Nucleus accumbens (tissue), 56 donors: ENCODE measurements at places on chromosomes 12 and 14.

DNA sequence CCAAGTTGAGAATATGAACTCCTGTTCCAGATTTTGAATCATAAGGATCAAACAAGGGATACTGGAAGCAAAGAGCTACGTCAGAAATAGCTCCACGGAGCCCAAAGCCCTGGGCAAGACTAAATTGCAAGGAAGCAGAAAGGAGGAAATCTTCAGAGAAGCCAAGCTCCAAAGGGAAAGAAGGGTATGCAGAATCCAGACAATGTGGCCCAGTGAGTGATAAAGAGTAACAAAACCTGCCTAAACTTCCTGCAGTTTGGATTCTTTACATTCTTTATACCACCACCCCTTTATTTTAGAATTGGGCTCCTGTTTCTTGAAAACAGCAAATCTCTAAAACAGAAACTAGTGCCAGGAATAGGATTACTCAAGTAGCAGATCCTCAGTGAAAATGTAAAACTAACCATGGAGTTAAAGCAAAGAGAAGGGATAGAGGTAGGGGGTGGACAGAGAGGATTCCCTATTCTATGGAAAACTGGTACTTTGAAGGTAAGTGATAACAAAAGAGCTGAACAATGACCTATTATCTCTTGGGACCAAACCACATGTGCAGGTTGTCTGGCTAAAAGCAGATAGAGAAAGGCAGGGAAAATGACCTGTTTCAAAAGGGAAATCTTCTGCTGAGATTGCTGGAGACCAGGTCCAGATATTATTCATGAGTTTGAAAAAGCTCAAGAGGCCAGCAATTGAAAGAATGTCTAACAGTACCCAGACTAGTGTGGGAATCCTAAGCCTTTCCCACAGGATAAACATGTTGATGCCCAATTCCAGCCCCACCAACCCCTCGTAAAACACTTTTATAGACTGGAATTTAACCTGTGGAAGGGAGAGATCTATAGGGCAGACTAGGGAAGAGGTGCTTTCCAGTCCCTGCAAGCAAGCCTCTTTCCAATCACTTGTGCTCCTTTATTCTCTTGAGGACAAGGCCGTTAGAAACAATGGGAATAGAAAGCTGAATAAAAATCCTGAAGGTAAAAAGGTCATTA lies 24.5 kb downstream of the MBIP start:
- no peak for DNase-seq

DNA sequence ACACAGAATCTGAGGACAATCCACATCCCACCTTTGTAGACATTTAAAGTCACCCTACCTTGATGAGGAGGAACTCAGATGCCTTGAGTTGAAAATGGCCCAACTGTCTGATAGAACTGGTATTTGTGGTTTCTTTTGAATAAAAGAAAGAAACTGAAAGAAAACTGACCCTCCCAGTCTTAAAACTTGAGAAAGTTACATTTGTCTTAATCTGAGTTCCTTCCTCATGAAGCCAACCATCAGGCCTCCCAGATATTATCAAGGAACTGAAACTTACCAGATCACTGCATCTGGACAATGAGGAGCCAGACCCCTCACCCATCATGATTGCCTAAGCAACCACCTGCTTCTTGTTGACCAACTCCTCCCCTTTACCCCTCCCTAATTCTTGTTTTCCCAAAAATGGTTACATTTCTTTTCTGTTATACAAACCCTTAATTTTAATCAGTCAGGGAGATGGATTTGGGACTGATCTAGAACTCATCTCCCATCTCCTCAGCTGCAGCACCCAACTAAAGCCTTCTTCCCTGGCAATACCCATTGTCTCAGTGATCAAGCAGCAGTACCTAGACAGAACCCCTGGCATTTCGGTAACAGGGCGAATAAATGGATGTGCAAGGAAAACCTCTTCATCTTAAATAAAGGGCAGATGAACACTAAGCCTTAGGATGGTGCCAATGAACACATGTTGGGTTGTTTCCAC lies 72.0 kb upstream of the RESF1 start:
- DNase-seq: no peak

DNA sequence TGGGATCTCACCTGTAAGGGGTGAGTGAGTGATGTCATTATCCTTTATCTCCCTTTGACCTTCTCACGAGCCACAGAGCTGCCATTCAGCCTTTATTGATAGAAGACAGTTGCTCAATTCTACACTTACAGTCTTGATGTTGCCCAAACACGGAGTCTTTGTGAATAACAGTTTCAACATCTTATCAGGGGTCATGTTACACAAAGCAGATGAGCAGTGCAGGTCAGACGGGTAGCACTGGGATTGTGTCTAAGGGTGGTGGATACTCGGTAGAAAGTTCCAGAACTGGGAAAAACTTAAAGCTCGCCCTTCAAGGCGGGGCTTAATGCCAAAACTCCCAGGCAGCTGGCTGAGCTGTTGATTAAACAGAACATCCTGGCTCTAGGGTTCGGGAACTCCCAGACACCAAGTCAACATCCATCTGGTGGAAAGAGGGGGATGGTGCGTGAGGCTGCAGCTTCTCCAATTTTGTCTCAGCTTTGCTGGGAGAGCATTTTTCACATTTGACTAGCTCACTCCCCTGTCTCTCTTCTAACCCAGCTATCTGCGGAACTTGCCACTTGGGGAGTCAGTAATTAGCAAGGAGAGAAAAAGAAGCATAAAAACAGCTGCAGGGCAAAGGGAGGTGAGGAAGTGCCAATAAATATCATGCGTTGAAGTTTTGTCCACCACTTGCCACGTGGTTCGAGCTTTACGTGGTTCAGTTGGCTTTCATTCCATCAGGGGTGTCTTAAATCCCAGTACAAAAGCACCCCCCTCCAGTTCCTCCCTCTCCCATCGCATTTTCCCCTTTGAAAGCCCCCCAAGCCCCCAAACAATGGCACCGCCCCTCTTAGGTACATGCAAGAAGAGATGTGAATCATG lies 31.0 kb downstream of the FOXN4 start:
- DNase-seq: no peak

- DNase-seq: no peak
These were observed 41.9 kb downstream of the EID3 start for GRCh38 chr12:104345234-104346066.

DNA sequence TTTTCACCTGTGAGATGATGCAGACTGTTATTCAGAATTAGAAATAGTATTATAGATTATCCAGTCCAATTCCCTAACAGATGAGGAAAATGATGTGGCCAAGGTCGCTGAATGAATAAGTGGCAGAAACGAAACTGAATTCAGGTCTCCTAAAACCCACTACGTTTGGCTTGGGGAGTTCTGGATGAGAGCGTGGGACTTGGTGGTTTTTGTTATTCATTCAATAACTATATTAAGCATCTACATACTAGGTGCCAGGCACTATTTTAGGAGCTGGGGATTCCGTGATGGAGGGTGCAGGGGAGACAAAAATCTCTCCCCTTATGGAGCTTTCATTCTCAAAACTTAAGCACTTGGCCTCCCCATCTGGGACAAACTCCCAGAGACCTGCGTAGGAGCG lies 813 bp upstream of the CCDC184 start:
- no peak for DNase-seq

GRCh38 chr12:100061814-100062213 lies 77.1 kb upstream of the ANKS1B start:
- no peak for DNase-seq

- DNase-seq: no peak
These were observed 46.5 kb downstream of the CCER1 start for GRCh38 chr12:90908465-90908864.

- DNase-seq: no peak
These were observed 5.6 kb upstream of the SYNJ2BP start for GRCh38 chr14:70422538-70422937.

DNA sequence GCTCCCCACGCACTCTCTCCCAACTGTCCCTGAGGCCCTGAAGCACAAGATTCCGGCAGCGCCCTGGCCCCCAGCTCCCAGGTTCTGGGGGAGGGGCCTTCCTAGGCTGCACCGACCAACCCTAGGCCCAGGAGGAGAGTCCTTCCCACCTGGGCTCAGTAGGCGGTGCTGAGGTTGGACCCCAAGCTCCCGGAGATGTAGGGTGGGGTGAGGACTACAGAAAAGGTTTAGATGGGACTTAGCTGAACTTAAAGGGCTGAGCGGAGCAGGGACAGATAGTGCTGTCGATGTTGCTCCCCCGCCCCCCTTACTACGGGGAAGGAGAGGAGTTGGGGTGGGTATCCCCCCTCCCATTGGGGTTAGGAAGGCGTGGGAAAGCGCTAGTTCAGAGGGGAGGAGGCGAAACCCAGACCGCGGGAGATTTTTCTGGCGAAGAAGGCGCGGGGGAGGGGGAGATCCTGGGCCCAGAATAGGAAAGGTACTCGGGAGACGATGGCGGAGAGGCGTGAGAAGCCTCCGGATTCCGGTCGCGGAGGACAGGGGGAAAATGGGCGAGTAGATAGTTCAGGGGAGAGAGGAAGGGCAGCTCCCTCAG lies 4.2 kb upstream of the BAZ2A start:
- DNase-seq: no peak

- DNase-seq: peak; percentile 15
These were observed at the start of gene C12orf42 for GRCh38 chr12:103495469-103496456. C12orf42 (minus strand) TSS chr12:103495968; CDS start chr12:103478426, 17,542 bp downstream.

DNA sequence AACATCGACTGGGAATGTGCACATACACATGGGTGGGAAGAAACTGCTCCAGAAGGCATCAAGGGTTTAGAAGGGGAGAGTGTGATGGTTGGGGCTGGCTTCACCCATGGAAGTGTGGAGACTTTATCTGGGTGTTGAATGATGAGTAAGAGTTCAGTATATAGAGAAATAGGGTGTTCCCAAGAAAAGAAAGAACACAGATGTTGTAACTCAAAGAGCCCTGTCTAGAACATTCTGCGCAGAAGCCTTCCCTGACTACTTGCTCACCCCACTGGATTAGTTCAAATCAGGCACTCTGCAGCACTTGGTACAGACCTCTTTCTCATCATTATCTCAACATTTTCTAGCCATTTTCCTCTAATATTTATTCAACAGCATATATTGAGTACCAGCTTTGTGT lies 491.7 kb downstream of the SNAPC1 start:
- DNase-seq: no peak

GRCh38 chr12:27297566-27297965 lies 35.1 kb upstream of the BMAL2 start:
- DNase-seq: no peak

- no peak for DNase-seq
These were observed 8.3 kb upstream of the ABCD2 start for GRCh38 chr12:39627914-39628313.

DNA sequence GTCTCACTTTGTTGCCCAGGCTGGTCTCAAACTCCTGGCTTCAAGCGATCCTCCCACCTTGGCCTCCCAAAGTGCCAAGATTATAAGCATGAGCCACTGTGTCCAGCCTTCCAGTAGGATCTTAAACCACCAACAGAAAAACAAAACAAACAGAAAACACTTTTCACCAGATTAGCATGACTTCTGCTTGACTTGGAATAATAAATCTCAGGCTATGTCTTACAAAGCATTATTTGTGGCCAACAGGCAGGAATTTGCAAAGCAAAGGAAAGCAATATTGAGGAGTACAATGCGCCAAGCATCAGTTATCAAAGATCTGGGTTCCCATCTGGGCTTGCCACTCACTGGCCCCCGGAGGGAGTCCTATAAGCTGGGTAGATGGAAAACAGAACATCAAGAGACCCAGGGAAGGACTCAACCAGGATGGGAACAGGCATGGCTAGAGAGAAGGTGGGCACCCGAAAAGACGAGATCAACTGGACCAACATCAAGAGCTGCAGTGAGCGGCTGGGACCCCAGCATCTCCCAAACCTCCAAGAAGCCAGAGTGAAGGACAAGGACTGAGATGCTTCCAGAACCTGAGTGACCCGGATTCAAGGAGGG lies 101.2 kb downstream of the TMEM30B start:
- DNase-seq: no peak

- DNase-seq: no peak
These were observed 771 bp upstream of the AVPR1A start for GRCh38 chr12:63151623-63152320.

DNA sequence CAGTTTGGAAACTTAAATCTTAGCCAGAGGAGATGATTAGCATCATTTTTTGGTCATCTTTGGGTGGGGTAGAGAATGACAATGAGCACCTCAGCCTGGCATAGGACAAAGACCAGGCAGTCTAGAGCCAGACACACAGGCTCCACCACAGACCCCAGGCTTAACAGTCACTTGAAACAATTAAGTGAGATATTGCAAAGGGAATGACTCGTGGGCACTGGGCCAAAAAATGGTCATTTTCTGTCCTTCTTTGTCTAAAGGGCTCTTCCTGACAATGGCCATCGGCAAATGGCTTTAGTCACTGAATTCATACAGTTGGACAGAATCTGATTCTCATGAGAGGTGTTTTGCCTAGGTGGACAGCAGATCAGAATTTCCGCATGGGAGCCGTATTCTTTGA lies 78.0 kb upstream of the DICER1 start:
- DNase-seq: no peak

DNA sequence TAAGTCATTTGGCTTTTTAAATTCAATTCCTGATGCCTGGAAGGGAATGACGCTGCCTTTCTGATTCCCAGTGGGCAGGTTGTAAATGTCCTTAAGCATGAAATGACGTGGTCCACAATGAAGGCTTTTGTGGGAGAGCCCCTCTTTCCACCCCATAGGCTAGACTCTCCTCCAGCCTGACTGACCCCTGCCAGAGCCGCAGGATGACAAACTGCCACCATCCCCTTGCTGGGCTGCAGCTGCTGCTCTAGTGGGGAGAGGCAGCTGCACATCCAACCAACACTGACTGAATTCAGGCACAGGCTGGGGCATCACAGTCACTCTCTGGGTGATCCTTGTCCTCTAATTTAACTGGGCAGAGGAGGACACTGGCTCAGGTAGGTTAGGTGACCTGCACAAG lies 6.3 kb downstream of the TSPAN11 start:
- DNase-seq: no peak

- no peak for DNase-seq
These were observed 65.6 kb upstream of the DLK1 start for GRCh38 chr14:100660882-100661635.

DNA sequence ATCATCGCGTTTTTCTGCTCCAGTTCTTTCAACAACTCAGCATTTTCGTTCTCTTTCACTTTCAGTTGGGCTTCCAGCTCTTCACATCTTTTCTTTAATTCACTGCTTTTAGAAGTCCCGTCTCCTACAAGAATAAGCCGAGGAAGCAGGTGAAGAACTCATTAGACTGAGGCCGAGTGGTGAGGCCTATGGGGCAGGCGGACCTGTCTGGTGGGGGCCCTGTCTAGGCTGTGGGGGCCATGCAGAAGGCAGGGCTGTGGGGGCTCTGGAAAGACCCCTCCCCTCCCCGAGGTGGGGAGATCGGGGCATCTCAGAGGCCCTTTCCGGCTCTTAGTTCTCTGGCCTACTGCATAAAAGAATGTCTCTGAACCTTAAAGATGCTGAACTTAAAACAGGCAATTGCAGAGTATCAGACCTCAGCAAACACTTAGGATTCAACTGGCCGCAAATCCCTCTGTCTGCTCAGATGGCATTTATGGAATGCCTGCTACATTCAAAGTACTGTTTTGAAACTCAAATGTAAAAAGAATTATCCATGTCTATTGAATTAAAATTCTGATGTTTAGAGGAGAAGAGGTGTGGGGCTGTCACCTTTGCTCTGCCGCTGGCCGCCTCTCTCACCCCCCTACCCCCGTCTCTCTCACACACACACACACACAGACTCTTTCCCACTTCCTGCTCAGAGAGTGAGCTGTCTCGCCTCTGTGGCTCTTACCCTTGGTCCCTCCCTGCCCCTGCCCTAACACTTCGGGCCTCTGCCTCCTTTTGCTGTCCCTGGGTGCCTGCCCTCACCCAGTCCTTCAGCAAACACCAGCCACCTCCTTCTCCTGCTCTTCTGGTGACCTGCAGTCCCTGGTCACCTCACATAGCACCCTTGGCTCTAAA lies 34.7 kb downstream of the CCDC92 start:
- no peak for DNase-seq
